ENCODE measurements at places on chromosomes 11 and 22.

DNA sequence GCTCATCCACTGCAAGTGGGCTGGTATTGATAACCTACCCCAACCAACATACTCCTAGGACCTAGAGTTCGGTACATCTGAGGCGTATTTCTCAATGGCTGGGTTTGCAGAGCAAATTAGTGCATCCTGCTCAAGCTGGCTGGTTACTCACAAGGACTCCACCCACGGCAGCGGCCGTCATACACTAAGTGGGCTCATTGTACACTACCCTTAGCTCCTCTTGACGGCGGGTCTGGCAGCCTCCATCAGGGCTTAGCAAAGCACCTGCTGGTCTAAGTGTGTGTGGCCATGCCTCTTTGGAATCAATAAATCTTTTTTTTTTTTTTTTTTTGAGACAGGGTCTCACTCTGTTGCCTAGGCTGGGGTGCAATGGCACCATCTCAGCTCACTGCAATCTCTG is 20.2 kb upstream of the KCNJ11 start:
- no peak for DNase-seq

DNA sequence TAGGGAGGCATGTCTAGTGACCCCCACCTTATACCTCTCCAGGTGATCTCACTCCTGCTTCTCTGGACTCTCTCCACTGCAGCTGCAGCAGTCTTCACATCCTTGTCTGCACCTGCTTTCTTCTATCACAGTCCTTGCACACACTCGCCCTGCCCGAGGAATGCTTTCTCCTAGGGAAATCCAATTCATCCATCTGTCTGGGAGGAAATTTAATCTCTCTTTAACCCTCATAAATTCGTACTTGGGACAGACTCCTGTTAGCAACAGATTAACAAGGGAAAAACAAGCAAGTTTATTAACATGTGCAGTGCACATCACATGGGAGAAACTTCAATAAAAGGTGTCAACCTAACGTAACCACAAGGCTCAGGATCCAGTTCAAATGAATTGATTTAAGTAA is 11.3 kb upstream of the RCN1 start:
- DNase-seq = no peak

- DNase-seq = no peak
These were observed 1.1 kb upstream of the LRRC75B start for GRCh38 chr22:24593836-24594568.

- no peak for DNase-seq
These were observed 53.5 kb downstream of the VSIG10L2 start for GRCh38 chr11:125999234-125999880.

DNA sequence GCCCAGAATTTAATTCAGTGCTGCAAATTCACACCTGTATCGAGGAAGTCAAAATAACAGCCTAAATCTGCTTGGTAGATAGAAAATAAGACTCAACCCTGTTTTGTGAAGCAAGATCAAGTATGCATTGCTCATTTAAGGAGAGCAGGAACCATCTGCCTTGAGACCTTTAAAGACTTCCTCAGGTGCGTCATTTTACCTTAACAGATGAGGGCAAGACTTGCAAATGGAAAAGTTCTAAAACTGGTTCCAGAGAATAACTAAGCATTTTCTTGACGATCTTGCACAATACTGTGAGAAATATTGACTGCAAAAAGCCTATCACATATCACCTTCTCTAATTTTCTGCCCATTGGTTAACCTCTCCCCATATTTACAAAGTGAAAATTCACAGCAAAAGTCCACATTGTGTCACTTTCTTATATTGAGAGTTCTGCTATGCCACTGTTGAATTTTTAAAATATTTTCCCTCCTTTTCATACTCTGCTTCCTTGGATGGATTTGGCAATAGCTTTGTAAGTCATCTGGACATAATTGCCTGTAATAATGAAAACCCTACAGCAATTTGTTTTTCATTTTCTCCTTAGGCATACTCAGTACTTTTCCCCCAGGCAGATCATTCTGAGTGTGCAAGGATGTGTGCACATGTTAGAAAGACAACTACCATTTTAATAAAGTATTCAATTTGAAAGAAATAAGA is 234.2 kb downstream of the AASDHPPT start:
- no peak for DNase-seq

DNA sequence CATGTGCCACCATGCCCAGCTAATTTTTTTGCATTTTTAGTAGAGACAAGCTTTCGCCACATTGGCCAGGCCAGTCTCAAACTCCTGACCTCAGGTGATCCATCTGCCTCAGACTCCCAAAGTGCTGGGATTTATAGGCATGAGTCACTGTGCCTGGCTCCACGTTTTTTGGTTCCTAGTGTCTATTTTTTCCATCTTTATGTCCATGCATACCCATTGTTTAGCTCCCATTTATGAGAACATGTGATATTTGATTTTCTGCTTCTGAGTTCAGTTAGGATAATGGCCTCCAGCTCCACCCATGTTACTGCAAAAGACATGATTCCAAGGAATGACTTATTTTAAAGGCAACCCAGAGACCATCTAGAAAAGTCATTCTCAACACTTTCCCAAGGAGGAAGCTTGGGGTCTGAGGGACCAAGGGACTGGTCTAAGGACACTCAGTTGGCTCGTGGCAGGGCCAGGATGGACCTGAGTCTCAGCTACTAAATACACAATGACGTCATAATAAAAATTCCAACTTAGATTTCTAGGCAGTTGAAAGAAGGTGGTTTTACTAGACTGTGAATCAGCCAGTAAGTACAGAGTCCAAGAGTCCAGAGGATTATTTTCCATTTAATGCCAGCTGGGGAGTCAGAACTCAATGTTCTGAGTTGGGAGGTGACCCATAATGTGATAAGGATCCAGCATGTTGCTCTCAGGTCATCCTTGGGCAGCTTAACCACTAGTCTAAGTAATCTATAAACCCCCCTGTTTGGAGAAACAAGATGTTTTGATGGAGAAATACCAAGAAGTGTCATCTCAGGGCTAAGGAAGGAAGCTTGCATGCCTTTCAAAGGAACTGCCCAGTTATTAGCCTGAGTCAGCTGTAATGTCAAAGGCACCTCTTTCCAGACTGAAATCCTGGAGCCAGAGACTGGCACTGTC is 39.4 kb downstream of the ABTB2 start:
- no peak for DNase-seq

DNA sequence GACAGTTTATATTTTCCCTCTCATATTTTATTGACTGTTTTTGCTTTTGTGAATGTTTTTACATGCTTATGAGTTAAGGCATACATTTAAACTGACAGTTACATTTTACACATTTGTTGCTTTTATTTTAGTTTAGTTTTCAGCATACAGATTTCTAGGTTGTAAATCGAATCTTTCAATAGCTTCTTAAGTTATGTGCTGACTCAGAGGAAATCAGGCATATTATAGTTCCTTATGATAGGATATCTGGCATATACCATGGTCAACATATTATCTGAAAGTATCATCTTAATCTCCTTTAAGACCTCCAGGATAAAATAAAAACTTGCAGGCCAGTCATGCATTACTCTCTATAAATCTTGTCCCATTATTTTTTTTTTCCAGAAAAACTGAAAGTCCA is 916.6 kb downstream of the LRRC4C start:
- no peak for DNase-seq

- DNase-seq = no peak
These were observed 155.8 kb downstream of the CADM1 start for GRCh38 chr11:115348416-115348815.

DNA sequence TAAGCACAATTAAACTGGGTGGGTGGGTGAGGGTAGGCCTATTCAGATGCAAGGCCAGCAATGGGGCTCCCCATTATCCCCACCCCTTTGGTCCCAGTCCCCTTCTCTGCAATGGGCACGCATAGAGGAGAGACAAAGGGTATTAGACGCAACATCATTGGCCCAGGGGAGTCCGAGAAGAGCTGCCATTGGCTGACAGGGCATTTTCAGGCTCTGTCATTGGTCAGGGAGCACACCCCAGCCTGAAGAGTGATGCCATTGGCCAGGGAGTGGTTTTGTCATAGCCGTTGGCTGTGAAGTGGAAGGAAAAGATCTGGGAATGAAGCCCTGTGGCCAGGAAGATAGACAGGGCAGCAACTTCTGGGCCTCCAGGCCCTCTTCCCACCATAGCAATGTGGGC is 2.8 kb upstream of the TRIM3 start:
- DNase-seq = no peak

DNA sequence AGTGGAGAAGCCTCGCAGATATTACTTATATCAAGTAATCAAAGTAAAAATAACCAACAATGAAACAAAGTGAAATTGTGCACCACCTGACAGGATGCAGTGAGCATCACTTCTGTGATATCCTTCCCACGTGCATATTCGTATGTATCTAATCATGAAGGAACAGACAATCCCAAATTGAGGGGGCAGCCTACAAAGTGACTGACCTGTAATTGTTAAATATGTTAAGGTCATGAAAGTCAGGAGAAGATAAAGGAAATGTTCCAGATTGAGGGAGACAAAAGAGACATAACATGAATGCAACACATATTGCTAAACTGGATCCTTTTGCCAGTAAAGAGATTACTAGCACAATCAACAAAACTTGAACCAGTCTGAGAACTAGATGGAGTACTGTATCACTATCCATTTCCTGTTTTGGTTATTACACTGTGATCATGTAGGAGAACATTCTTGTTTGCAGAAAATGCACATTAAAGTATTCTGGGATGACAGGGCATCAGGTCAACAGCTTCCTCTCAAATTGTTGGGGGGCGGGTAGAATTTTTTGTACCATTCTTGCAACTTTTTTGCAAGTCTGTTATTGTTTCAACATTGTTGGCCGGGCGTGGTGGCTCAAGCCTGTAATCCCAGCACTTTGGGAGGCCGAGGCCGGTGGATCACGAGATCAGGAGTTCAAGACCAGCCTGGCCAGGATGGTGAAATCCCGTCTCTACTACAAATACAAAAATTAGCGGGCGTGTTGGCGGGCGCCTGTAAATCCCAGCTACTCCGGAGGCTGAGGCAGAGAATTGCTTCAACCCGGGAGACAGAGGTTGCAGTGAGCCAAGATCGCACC is 2.0 kb downstream of the SBF2 start:
- no peak for DNase-seq

DNA sequence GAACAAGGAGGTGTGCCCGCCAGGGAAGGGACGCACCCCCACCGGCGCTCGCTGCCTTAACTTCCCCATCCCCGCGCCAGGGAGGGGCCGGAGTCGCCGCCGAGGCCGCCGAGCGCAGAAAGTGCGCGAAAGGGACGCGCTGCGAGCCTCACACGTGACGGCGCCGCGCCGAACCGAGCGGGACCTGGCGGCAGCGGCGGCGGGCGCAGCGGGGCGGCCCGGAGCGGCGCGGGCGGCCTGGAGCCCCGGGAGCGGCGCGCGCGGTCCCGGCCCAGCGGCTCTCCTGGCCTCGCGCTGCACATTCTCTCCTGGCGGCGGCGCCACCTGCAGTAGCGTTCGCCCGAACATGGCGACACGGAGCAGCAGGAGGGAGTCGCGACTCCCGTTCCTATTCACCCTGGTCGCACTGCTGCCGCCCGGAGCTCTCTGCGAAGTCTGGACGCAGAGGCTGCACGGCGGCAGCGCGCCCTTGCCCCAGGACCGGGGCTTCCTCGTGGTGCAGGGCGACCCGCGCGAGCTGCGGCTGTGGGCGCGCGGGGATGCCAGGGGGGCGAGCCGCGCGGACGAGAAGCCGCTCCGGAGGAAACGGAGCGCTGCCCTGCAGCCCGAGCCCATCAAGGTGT is at the start of gene SORL1:
Gene SORL1 (plus strand): TSS at position 329 of the 623 bp plus-strand sequence. CDS start 18 bp downstream, at position 347.
- DNase-seq = no peak

DNA sequence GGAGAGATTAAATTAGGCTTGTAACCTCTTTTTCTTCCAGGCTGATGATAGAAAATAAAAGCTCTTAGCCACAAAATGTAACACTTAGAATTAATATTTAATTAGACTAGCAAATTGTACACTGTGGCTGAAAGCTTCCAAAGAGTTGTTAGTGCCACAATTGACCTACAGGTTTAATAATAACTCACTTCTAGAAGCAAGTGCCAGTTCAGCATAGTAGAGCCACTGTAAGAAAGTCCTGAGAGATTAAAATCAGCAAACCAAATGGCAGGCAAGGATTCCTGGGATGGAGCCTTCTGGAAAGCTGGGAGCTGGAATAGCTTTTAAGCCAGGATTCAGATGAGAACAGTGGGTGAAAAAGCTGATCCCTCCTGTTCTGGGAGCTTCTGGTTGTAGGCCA is 131.0 kb downstream of the ELP4 start:
- DNase-seq = no peak

GRCh38 chr22:31134688-31135087 is 5.6 kb downstream of the PLA2G3 start:
- DNase-seq = no peak

GRCh38 chr22:31881200-31881599 is 63.1 kb upstream of the YWHAH start:
- no peak for DNase-seq

DNA sequence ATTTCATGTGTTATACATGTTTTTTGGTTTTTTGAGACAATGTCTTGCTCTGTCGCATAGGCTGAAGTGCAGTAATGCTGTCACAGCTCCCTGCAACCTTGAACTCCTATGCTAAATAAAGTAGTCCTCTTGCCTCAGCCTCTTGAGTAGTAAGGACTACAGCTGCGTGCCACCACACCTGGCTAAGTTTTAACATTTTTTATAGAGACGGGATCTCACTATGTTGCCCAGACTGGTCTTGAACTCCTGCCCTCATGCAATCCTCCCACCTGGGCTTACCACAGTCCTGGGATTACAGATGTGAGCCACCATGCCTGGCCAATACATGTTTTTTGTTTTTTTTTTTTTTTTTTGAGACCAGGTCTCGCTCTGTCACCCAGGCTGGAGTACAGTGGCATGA is 33.9 kb downstream of the SWAP70 start:
- no peak for DNase-seq

DNA sequence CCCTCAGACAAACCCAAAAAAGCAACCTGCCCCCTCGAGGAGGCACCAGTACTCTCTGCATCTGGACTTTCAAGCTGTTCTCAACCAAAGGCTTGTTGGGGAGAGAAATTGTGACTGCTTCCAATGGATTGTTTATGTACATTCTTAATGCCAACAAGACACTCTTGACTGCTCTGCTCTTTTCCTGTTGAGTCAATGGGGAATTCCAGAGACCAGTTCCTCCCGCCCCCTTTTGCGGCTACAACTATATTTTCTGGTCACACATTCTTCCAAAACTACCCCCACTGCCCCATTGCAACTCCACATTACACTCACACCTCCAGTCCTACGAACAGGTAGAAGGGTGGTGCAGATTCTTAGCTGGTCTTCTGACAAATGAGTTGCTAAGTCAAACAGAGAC is 187.0 kb downstream of the DSCAML1 start:
- DNase-seq = no peak

DNA sequence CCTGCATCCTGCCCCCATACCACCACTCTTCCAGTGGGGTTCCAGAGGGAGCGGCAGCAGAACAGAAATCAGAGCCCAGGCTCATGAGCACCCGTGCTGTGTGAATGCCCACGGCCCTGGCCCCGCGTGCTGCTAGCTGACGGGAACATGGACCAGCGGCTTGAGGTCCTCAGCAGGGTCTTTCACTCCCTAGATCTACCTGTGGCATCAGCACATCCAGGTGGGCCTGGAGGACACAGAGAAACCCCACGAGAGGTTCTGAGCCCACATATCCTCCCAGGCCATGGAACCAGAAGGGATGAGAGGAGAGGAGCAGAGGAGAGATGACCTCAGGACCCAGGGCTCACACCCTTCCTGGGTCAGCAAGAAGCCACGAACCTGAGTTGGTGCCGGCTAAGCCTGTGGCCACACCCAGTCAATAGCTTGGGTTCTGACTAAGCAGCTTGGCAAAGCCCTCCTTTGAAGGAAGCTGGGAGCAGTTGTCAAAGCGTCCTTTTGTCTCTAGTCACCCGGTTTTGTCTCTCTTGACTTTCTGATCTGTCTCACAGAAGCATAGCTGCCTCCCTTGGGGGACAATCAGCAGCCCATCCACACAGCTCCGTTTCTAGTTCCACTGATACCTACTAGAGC is 89.3 kb upstream of the LMO1 start:
- no peak for DNase-seq

- DNase-seq = no peak
These were observed 103.2 kb downstream of the SPON1 start for GRCh38 chr11:14065681-14066080.
